Glutamatergic neuron (in vitro differentiated cells): ENCODE measurements at places on chromosomes 6 and 20. TPM values are rescaled to one million over a fixed set of nuclear protein-coding genes. Genes with fewer than 3 reads are reported as not detected.

- DNase-seq = no peak
These were observed 123.2 kb upstream of the THEMIS start for GRCh38 chr6:128024046-128024445.

DNA sequence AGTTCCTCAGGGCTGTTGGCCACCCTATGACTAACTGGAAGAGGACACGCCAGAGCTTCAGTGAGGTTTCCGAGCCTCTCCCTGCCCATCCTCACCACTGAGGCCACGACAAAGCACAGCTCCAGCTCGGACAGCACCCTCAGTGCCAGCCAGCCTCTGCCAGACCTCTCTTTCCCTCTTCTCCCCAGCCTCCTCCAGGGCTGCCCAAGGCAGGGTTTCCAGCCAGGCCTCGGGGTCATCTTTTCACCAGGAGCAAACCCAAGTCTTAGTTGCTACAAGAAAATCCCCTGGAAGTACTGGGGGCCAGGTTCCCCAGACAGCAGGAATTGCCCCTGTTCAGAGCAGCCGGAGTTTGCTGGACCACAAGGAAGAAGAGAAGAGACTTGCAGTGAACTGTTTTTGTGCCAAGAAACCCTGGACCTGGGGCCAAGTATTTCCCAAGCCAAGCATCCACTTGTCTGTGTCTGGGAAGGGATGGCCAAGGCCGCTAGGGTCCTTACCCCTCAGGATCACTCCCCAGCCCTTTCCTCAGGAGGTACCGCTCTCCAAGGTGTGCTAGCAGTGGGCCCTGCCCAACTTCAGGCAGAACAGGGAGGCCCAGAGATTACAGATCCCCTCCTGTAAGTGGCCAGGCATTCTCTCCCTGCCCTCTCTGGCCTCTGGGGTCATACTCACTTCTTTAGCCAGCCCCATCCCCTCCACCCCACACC is 41.6 kb downstream of the PLAGL2 start:
- DNase-seq = no peak

DNA sequence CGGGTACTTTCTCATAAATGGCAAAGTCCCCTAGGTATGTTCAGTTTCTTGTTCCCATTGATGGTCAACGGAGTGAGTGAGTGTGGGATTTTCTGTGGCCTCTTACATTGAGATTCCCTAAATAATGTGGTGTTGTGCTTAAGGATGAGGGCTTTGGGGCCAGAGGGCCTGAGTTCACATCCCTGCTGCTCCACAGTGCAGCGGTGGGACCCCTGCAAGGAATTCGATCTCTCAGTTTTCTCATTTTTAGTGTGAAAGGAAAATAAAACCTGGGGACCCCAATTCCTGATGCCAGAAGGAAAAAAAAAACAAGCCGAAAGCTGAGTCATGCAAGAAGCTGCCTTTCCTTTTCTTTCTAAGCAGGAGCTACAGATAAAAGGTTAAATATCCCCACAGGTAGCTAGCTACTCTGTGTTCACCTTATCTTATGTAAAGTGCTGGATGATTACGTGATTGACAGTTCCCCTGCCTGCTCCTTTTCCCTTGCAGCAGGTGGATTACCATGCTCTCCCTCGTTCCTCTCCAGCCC is 120.2 kb upstream of the CLDN20 start:
- no peak for DNase-seq

- DNase-seq = no peak
These were observed 67.8 kb downstream of the TNFRSF21 start for GRCh38 chr6:47241742-47242482.

The C20orf144 gene
- total RNA-seq = not detected

- no peak for DNase-seq
These were observed 66.9 kb upstream of the TPD52L1 start for GRCh38 chr6:125086716-125087115.

The GPX5 gene
- total RNA-seq = not detected

The CTCFL gene
- total RNA-seq = not detected

The SLC22A7 gene
- 0.34 TPM for total RNA-seq

DNA sequence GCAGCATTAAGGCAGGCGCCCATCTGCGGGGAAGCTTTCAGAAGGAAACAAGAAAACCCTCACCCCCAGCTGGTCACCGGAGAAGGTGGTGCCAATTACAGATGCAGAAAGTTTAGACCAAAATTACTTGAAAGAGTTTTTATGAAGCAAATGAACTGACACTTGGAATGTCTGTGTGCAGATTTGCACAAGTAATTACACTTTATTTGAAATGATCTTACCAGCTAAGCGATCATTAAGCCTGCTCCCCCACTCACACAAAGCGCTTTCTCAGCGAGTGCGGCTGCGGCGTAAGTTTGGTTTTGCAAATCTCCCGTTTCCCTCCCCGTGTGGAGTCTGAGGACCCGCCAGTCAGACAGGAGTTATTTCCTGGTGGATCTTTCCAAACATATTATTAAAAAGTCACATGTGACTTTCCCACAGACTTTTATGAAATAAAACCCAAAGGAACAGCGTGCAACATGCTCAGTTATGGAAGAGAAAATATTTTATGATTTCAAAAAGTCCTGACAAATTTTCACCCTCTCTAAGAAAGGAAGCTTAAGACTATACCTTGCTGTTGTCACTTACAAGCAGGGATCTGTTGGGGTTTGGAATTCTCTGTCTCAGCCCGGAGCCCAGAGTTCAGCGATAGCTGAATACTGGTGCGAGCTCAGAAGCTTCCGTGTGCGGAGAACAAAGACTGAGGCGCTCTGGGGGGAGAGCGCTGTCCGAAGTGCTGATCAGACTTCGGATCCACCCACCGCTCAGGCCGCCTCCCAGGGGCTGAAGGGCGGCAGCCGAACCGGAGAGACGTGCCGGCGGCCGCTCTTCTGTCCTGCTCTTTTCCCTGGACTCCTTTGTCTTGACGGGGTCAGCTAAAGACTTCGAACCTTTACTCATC is 2.7 kb upstream of the MYT1 start:
- peak; percentile 75 for DNase-seq

GRCh38 chr6:142773859-142774648 is 170.9 kb downstream of the HIVEP2 start:
- no peak for DNase-seq

DNA sequence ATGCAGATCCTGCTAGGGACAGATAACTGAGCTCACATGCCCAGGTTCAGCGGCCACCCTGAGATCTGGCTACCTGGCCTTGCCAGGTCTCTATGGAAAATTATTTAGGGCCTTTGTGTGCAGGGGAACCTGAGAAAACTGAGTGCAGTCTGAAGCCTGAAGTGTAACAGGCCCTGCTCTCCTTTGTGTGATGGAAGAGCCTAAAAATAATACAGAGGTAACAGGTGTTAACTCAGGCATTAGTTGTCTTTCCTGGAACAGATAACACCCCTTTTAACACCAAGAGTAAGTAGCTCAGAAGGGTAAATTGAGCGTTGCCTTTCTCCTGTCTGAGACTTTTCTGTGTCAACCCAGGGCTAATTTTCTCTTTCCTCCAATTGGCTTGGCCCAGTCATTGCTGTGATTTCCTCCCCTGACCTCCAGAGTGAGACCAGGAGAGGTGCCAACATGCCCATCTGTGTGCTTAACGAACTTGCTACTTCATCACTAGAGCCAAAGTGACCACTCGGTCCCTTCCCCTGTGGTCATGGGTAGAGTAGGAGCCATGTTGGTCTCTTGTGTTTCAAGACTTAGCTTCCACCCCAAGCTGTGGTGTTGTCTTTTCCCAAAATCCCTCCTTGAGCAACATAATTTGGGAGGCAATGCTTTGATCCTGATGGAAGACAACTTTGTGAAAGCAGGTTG is 304.4 kb upstream of the JAG1 start:
- DNase-seq = no peak

DNA sequence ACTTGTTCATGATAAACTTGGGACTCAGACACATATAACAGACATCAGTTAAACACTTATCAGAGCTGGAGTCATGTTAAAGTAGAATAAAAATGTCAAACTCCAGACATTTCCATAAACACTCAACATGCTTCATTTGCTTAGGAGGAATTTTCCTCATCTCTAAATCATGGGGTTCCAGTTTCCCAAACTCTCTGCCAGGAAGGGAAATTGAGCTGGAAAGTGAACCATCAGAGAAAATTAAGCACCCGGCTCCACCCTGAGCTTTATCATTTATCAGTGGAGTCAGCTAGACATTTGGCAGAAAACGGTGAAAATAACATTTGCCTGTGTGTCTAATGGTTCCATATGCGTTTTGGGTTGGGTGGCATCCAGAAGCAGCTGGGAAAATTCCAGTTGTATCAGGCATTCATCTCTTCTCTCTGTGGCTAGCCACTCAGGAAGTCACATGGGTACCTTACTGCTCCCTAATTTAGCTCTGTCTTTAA is 25.3 kb upstream of the ZNFX1 start:
- no peak for DNase-seq

The UNC5CL gene
- total RNA-seq = 1.0 TPM

- DNase-seq = no peak
These were observed 110.5 kb upstream of the CDYL start for GRCh38 chr6:4665489-4666417.
